ENCODE measurements at places on chromosomes 2 and 18. TPM values are rescaled to one million over a fixed set of nuclear protein-coding genes. Genes with fewer than 3 reads are reported as not detected.

Gene IMP4
- total RNA-seq: 108 TPM

Gene YPEL5
- 51.3 TPM for total RNA-seq

Gene TGFA
- total RNA-seq: not detected

Gene ANKRD30BL
- total RNA-seq: 0.14 TPM

Gene NBEAL1
- 34.4 TPM for total RNA-seq

Gene DCDC2C
- total RNA-seq: not detected

Gene CERKL
- total RNA-seq: 0.14 TPM

Gene LTBP1
- total RNA-seq: 265 TPM

Gene UBR3
- 14.7 TPM for total RNA-seq

Gene PTPN18
- total RNA-seq: 19.3 TPM

Gene POTEI
- not detected for total RNA-seq

Gene CNPPD1
- 36.8 TPM for total RNA-seq

Gene HOXD3
- total RNA-seq: 2.6 TPM

Gene CARF
- 3.3 TPM for total RNA-seq

Gene ABHD1
- total RNA-seq: not detected

Gene CASP10
- 5.5 TPM for total RNA-seq

Gene NEDD4L
- total RNA-seq: 4.2 TPM

Gene TPRKB
- 33.2 TPM for total RNA-seq

Gene EVX2
- not detected for total RNA-seq

Gene SPC25
- total RNA-seq: 7.6 TPM

Gene GORASP2
- 86.6 TPM for total RNA-seq

Gene ALLC
- total RNA-seq: not detected

Gene SLC4A5
- 0.29 TPM for total RNA-seq

Gene TEX44
- not detected for total RNA-seq

Gene ACKR3
- total RNA-seq: 0.66 TPM

Gene GPR75
- 4.9 TPM for total RNA-seq

Gene MOCOS
- 24.9 TPM for total RNA-seq

Gene TRIM43
- not detected for total RNA-seq

Gene CD302
- total RNA-seq: 4.2 TPM

Gene C1QL2
- total RNA-seq: not detected

Gene SCN2A
- 1.7 TPM for total RNA-seq

Gene MOGAT1
- not detected for total RNA-seq

Gene UGT1A8
- not detected for total RNA-seq

Gene SPP2
- total RNA-seq: not detected

Gene PELI1
- 16.3 TPM for total RNA-seq

Gene ANKRD29
- 0.22 TPM for total RNA-seq

Gene AMER3
- not detected for total RNA-seq

Gene RAB6C
- not detected for total RNA-seq

Gene CFC1
- not detected for total RNA-seq

Gene SLC19A3
- 2.4 TPM for total RNA-seq

Gene ZNF521
- total RNA-seq: 41.8 TPM

Gene MROH2A
- total RNA-seq: not detected

Gene ITPRIPL1
- 1.7 TPM for total RNA-seq

Gene GPR39
- total RNA-seq: 21.2 TPM

Gene NOL4
- not detected for total RNA-seq

Gene ECEL1
- not detected for total RNA-seq

Gene PAX8
- total RNA-seq: 2.9 TPM

Gene ADAM17
- total RNA-seq: 42.5 TPM

Gene SPHKAP
- under 0.01 TPM for total RNA-seq

Gene EGR4
- not detected for total RNA-seq

Gene GRHL1
- 0.22 TPM for total RNA-seq

Gene NCKAP5
- total RNA-seq: 21.6 TPM

Data from placental pericyte (primary cell).